ENCODE measurements at places on chromosomes 6 and 20. TPM values are rescaled to one million over a fixed set of nuclear protein-coding genes. Genes with fewer than 3 reads are reported as not detected.

The TFAP2A gene
- total RNA-seq = 0.21 TPM

The MAP1LC3A gene
- 5.6 TPM for total RNA-seq

The HLA-DMB gene
- total RNA-seq = 1.9 TPM

- H3K4me3 ChIP-seq = peak overlapping the region; percentile 59
- H3K36me3 ChIP-seq = peaks cover 2% of the 10 kb centered on the region
- peaks cover 85% of the 10 kb centered on the region for H3K4me1 ChIP-seq
- no peaks in the 10 kb centered on the region for H3K27me3 ChIP-seq
Observed at GRCh38 chr6:144349690-144350527, 64.8 kb downstream of the UTRN start.

DNA sequence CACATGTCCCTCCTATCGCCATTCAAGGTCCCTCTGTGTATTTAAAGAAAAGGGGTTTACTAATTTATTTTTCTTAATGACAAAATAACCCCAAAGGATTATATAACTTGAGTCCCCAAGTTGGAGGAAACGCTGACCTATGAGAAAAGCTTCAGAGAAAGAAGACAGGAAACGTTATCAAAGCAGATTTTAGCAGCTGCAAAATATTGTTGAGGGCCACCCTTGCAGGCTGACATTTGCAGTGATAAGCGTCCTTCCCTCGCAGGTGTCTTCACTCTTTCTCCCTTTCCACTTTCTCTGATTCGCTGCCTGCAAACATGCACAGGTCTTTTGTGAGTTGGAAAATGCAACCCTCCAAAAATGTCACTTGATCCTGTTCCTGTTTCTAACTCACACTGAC lies 103.2 kb upstream of the RIPOR2 start:
- no peak for DNase-seq
- H3K27ac ChIP-seq = peak overlapping the region; percentile 97
- peak overlapping the region; percentile 91 for H3K4me3 ChIP-seq
- peaks cover 18% of the 10 kb centered on the region for H3K36me3 ChIP-seq
- H3K4me1 ChIP-seq = peaks cover 64% of the 10 kb centered on the region

DNA sequence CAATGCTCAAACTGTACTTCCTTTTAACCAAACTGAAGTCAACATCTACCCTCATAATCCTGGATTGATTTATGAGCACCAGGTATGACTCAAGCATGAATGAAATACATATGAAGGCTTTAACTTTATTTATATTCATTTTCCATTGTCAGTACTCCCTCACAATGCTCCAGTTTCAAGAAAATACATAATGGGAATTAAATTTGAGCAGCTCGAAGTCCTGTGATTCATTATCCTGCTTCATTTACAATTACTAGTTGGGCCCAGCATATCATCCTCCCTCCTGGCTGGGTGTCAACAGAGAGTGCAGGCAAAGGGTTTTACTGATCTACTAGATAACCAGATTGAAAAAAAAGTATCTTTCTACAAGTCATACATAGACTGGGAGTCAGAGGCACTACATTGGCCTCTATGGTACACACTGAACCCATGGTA lies 10.1 kb downstream of the SAMHD1 start:
- peak overlapping the region; percentile 90 for H3K27ac ChIP-seq

DNA sequence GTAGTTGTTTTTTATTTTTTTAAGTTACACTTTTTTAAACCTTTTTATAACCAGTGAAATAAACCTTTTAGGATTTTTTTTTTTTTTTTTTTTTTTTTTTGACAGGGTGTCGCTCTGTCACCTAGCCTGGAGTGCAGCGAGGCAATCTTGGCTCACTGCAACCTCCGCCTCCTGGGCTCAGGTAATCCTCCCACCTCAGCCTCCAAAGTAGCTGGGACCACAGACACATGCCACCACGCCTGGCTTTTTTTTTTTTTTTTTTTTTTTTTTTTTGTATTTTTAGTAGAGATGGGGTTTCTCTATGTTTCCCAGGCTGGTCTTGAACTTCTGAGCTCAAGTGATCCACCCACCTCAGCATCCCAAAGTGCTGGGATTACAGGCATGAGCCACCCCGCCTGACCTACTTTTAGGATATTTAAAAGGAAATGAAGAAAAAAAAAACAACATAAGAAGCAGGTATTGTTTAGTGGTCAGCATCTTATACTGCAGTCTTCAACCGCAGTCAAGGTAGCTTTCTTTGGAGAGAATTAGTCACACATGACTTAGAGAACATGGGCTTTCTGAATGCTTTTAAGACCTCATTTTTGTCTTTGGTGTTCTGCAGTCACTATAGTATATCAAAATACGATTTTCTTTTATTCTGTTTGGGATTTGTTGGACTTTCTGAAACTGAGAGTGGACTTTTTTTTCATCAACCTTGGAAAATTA lies 1.6 kb downstream of the POLR1H start:
- H3K27me3 ChIP-seq = no peaks in the 10 kb centered on the region
- H3K4me1 ChIP-seq = peaks cover 38% of the 10 kb centered on the region
- H3K4me3 ChIP-seq = peak overlapping the region; percentile 99
- H3K27ac ChIP-seq = peak overlapping the region; percentile 99

- peaks cover 49% of the 10 kb centered on the region for H3K27me3 ChIP-seq
- H3K27ac ChIP-seq = no peak overlapping the region
- H3K4me1 ChIP-seq = peaks cover 9% of the 10 kb centered on the region
- no peak overlapping the region for H3K4me3 ChIP-seq
- H3K36me3 ChIP-seq = no peaks in the 10 kb centered on the region
- DNase-seq = no peak
Observed at GRCh38 chr6:165986311-165986913, 181.2 kb downstream of the TBXT start.

All from activated CD4-positive, alpha-beta memory T cell treated with anti-CD3 and anti-CD28 coated beads for 36 hours (primary cell).